ENCODE measurements at places on chromosomes 16 and 17.

GRCh38 chr16:11796227-11797165 is 562 bp downstream of the ZC3H7A start:
- no peak for DNase-seq

- no peak for DNase-seq
These were observed 7.1 kb downstream of the CDH15 start for GRCh38 chr16:89178453-89179147.

GRCh38 chr16:72246423-72246822 is 74.5 kb upstream of the PMFBP1 start:
- DNase-seq: no peak

DNA sequence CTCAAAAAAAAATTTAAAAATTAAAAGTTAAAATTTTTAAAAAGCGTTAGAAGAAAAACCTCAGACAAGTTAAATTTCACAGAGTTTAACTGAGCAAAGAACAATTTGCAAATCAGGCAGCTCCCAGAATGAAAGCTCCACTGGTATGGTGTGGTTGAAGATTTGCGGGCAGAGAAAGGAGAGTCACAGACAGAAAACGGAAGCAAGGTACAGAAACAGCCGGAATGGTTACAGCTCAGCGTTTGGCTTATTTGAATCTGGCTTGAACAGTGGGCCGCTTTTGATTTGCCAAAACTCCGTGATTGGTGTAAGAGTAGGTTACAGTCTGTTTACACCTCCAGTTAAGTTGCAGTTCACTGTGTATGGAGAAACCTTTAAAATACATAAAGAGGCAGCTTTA is 297.1 kb downstream of the HS3ST4 start:
- DNase-seq: no peak

- no peak for DNase-seq
These were observed 56.9 kb upstream of the LHX1 start for GRCh38 chr17:36880268-36880905.

GRCh38 chr16:11161974-11162373 is 94.0 kb downstream of the SOCS1 start:
- no peak for DNase-seq

- no peak for DNase-seq
These were observed 3.1 kb upstream of the TLCD2 start for GRCh38 chr17:1713160-1713877.

DNA sequence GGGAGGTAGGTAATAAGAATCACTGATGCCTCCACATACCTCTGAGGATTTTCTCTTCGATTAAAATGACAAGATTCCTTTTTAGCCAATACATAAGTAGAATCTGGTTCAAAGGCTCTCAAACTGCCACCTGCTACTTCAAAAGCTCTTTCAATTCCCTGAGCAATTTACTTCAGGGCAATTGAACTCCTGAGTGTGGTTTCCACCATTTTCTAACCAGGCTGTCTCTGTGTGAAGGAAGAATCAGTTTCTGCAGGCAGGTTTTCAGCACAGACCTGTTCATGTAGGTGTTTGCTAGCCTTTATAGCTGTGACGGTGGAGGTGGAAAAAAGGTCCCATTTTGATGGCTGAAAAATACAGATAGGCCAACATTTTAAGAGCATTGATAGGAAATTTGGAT is 18.2 kb upstream of the HS3ST3B1 start:
- DNase-seq: no peak

DNA sequence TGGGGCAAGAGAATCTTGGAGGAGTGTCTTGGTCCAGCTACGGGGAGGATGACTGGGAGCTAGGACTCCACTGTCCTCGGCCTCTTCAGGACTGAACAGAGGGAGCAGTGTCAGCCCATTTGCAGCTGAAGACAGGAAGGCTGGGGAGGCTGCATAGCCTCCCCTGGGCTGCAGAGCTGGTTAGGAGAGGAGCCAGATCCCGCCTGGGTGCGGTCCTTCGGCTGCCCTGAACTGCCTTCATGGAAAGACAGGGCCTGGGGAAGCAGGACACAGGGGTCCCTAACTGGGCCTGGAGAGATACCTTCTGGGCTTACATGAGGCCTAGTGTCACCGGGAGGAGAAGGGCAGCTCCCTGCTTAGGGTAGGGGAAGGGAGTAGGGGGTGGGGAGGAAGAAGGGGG is 26.6 kb downstream of the UNC13D start:
- DNase-seq: no peak
